ENCODE measurements at places on chromosomes 3 and 15. TPM values are rescaled to one million over a fixed set of nuclear protein-coding genes. Genes with fewer than 3 reads are reported as not detected.

- H3K27ac ChIP-seq, result no peak overlapping the region
- no peaks in the 10 kb centered on the region for H3K27me3 ChIP-seq
- no peaks in the 10 kb centered on the region for H3K4me1 ChIP-seq
- H3K4me3 ChIP-seq, result no peak overlapping the region
- no peak for DNase-seq
These were observed 82.1 kb upstream of the PHLDB2 start for GRCh38 chr3:111776827-111777483.

GRCh38 chr3:2948882-2949281 is 161.3 kb downstream of the IL5RA start:
- no peak overlapping the region for H3K4me3 ChIP-seq
- no peak overlapping the region for H3K27ac ChIP-seq

GRCh38 chr15:69093127-69093526 is 67.3 kb upstream of the GLCE start:
- no peaks in the 10 kb centered on the region for H3K4me1 ChIP-seq
- H3K4me3 ChIP-seq, result no peak overlapping the region
- no peak overlapping the region for H3K27ac ChIP-seq
- DNase-seq, result no peak

PRTG gene
- not detected for total RNA-seq

- no peak overlapping the region for H3K4me3 ChIP-seq
- DNase-seq, result no peak
- H3K36me3 ChIP-seq, result no peaks in the 10 kb centered on the region
- H3K27ac ChIP-seq, result no peak overlapping the region
- no peaks in the 10 kb centered on the region for H3K27me3 ChIP-seq
These were observed 1362.8 kb downstream of the ROBO2 start for GRCh38 chr3:78402720-78403119.

GRCh38 chr3:150215616-150216015 is 192.5 kb upstream of the TSC22D2 start:
- peaks cover 20% of the 10 kb centered on the region for H3K27me3 ChIP-seq
- no peak overlapping the region for H3K4me3 ChIP-seq
- no peak overlapping the region for H3K27ac ChIP-seq
- H3K4me1 ChIP-seq, result no peaks in the 10 kb centered on the region
- no peak for DNase-seq

- peaks cover 3% of the 10 kb centered on the region for H3K36me3 ChIP-seq
- peaks cover 9% of the 10 kb centered on the region for H3K4me1 ChIP-seq
- no peak overlapping the region for H3K27ac ChIP-seq
- peaks cover 3% of the 10 kb centered on the region for H3K27me3 ChIP-seq
- H3K4me3 ChIP-seq, result no peak overlapping the region
- no peak for DNase-seq
These were observed 90.8 kb upstream of the CMC1 start for GRCh38 chr3:28150465-28151206.

DNA sequence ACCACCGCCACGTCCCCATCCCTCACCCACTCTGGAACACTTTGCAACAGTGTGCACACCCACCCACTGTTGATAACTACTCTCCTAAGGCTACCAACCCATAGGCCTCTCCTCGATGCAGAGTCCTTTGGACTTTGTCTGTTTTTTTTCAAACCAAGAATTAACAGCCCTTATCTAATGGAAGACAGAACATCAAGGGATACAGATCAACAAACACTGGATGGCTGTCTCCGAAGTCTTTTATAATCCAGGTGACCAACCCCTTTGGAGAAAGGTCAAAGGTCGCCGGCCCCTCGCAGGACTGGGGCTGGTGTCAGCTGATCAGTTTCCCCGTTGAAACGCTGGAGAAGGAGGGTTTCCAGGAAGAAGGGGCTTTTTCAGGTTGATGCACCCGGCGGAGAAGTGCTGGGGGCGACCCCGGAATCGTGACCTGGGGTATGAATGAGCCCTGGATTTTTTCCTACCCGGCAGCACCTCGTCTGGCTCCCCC is 532 bp downstream of the B4GALT4 start:
- no peaks in the 10 kb centered on the region for H3K27me3 ChIP-seq
- peaks cover 15% of the 10 kb centered on the region for H3K36me3 ChIP-seq
- H3K4me3 ChIP-seq, result peak overlapping the region; percentile 81
- H3K4me1 ChIP-seq, result peaks cover 38% of the 10 kb centered on the region
- H3K27ac ChIP-seq, result peak overlapping the region; percentile 86

MYRIP gene
- total RNA-seq, result not detected

- no peak overlapping the region for H3K27ac ChIP-seq
- peaks cover 14% of the 10 kb centered on the region for H3K27me3 ChIP-seq
- DNase-seq, result no peak
These were observed 22.6 kb upstream of the MTMR10 start for GRCh38 chr15:31013863-31014607.

SPTBN5 gene
- 0.88 TPM for total RNA-seq

RTP1 gene
- total RNA-seq, result not detected

DNA sequence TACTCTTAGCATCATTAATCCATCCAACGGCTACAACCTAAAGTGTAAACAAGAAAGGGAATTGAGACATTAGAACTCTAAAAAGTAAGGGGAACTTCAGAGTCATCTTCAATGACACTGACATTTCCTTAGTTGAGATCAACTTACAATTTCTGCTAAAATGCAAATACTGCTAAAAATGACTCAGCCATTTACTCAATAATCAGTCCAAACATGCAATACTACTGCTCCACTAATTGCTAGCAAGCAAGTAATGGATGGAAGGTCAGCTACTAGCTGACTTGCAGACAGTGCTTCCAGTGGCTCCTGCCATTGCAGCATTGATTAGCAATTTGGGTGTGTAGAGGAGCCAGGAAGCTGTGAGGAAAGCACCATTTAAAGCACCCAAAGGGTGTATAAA is 28.4 kb downstream of the CD200R1L start:
- no peak for DNase-seq
- no peak overlapping the region for H3K4me3 ChIP-seq
- no peak overlapping the region for H3K27ac ChIP-seq
- no peaks in the 10 kb centered on the region for H3K36me3 ChIP-seq
- no peaks in the 10 kb centered on the region for H3K27me3 ChIP-seq

DNA sequence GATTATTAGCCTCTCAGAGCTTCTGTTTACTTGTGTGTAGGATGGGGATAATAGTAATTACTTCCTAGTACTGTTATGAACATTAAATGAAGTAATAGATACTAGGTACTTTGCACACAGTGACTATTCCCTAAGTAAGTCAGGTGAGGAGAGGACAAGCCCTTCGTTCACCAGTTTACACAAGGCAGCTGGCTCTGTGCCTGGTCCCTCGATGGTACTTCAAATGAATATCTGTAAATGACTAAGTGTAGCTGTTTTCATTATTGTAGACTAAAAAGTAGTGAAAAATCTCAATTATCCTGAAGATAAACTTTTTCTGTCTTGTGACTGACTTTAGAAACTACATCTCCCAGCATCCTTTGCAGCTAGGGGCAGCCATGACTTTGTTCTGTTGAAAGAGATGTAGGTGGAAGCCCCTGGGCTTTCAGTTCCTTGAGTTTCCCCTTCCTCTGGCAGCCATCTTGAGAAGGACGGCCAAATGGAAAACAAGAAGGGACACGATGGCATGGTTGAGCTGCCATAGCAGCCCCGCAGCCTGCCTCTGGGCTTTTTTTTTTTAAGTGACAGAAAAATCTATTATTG is 11.7 kb upstream of the WNT7A start:
- H3K27ac ChIP-seq, result peak overlapping the region; percentile 77
- no peaks in the 10 kb centered on the region for H3K27me3 ChIP-seq
- no peak overlapping the region for H3K4me3 ChIP-seq
- peaks cover 30% of the 10 kb centered on the region for H3K4me1 ChIP-seq
- no peaks in the 10 kb centered on the region for H3K36me3 ChIP-seq

DNA sequence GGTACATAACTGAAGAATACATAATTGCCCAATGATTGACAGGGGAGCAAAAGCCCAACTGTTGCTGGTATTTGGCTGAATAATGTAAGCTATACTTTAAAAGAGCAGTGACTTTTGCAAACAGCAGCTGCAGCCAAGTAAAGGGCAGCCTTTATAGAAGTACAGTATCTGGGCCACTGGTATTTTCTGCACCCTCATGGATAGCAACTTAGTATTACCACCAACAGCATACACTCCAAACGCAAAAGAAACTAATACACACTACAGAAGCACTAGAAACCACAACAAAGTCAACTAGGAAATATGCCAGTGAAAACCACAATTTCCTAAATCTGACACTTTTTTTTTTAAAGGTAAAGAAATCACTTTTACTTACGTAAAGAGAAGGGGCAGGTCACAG is 206.1 kb downstream of the TIGIT start:
- peaks cover 10% of the 10 kb centered on the region for H3K27me3 ChIP-seq
- DNase-seq, result no peak
- H3K4me3 ChIP-seq, result no peak overlapping the region
- no peak overlapping the region for H3K27ac ChIP-seq
- H3K4me1 ChIP-seq, result peaks cover 26% of the 10 kb centered on the region

DNA sequence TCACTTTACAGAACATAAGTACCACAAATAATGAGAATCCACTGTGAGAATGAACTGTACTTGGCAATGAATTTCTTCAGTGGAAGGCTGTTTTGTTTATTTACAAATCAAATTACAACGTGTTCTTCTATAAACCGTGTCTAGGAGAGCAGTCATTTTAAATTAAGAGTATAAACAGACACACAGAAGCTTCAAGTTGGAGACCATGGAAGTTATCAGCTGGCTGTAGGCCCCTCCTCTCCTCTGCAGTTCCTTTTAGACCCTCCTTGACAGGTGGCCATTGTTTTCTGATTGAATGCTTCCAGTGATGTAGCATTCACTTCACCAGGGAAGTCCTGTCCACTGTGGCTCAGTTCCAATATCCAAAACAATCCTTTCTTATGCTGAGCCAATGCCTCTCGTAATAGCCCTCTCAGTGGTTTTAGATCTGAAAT is 7.3 kb upstream of the MAPK6 start:
- H3K27ac ChIP-seq, result no peak overlapping the region
- no peak overlapping the region for H3K4me3 ChIP-seq
- H3K27me3 ChIP-seq, result no peaks in the 10 kb centered on the region
- no peak for DNase-seq

DNA sequence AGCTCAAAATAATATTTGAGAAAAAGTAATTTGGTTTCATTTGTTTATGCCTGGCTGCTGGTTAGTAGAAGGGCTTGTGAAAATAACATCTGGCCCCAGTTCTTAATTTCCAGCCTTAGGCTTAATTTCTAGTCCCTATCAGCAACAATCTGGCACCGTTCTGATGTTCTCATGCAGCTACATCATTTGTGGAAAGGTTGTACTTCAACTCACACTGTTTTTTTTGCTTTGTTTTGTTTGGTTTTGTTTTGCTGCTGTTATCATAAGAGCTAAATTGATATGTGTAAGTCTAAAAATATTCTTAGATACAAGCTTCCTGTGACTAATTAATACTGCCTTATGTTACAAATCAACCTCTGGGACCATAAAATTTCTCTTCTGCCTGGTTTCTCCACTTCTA is 8.9 kb downstream of the CPA3 start:
- peaks cover 5% of the 10 kb centered on the region for H3K27me3 ChIP-seq
- no peak for DNase-seq
- no peak overlapping the region for H3K27ac ChIP-seq
- no peaks in the 10 kb centered on the region for H3K36me3 ChIP-seq
- H3K4me1 ChIP-seq, result no peaks in the 10 kb centered on the region
